ENCODE measurements at places on chromosomes 12 and 14. TPM values are rescaled to one million over a fixed set of nuclear protein-coding genes. Genes with fewer than 3 reads are reported as not detected.

- no peak overlapping the region for H3K4me3 ChIP-seq
- H3K4me1 ChIP-seq = no peaks in the 10 kb centered on the region
- no peaks in the 10 kb centered on the region for H3K27me3 ChIP-seq
- DNase-seq = no peak
Observed at GRCh38 chr14:25828562-25828961, 769.3 kb downstream of the NOVA1 start.

DNA sequence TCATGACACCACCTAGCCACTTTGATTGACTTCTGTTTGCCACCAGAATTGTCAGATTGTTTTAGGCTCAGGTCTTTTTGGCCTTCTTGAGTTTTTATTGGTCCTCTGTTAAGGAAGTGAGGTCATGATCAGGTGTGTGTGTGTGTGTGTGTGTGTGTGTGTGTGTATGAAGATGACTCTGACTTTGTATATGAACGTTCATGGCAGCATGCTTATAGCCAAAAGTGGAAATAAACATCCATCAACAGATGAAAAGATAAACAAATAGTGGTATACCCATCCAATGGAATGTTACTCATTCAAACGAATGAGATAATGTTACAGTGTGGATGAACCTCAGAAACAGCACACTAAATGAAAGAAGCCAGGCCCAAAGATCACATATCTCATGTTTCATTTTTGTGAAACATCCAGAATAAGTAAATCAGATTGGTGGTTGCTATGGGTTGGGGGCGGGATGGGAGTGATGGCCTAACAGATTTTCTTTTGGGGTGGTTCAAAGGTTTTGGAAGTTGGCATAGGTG, 258.6 kb downstream of the KTN1 start:
- H3K4me3 ChIP-seq = no peak overlapping the region
- H3K27me3 ChIP-seq = no peaks in the 10 kb centered on the region
- no peaks in the 10 kb centered on the region for H3K4me1 ChIP-seq
- H3K27ac ChIP-seq = no peak overlapping the region

GRCh38 chr14:65057695-65058094, 44.6 kb downstream of the MAX start:
- H3K36me3 ChIP-seq = peaks cover 28% of the 10 kb centered on the region
- H3K27me3 ChIP-seq = no peaks in the 10 kb centered on the region
- no peak overlapping the region for H3K27ac ChIP-seq
- DNase-seq = no peak
- no peak overlapping the region for H3K4me3 ChIP-seq
- H3K4me1 ChIP-seq = peaks cover 4% of the 10 kb centered on the region

The CABP1 gene
- 0.49 TPM for total RNA-seq
